Neural crest cell (in vitro differentiated cells): ENCODE measurements at places on chromosomes 6 and 20. TPM values are rescaled to one million over a fixed set of nuclear protein-coding genes. Genes with fewer than 3 reads are reported as not detected.

GRCh38 chr6:77448546-77448945 is 14.7 kb downstream of the HTR1B start:
- no peak overlapping the region for H3K27ac ChIP-seq
- no peak for DNase-seq
- no peaks in the 10 kb centered on the region for H3K4me1 ChIP-seq

DNA sequence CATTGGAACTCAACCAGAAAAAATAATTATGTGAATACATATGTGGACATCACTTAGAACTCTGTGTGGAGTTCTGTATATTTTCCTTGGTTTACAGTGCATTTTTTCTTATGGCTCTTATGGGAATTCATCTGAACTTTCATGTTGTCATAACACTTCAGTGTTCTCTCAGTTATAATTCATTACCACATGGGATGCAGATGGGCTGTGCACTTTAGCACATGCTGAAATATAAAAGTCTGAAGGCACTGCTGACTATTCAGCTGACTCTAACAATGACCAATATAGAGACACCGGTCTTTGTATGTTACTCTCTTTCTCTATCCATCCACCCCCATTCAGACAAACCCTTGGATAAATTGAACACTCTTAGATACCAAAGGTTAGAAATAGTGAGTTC is 29.3 kb downstream of the GRIK2 start:
- no peak overlapping the region for H3K27ac ChIP-seq
- H3K4me3 ChIP-seq: no peak overlapping the region
- H3K27me3 ChIP-seq: no peaks in the 10 kb centered on the region

- no peak overlapping the region for H3K27ac ChIP-seq
- no peaks in the 10 kb centered on the region for H3K4me1 ChIP-seq
- peaks cover 60% of the 10 kb centered on the region for H3K27me3 ChIP-seq
- no peaks in the 10 kb centered on the region for H3K36me3 ChIP-seq
- peak; percentile 27 for DNase-seq
These were observed 22.6 kb upstream of the HLA-DQB2 start for GRCh38 chr6:32785781-32786533.

GRCh38 chr6:56486681-56487080 is 156.0 kb downstream of the DST start:
- no peak for DNase-seq
- peaks cover 22% of the 10 kb centered on the region for H3K36me3 ChIP-seq
- H3K27ac ChIP-seq: no peak overlapping the region
- no peak overlapping the region for H3K4me3 ChIP-seq

GGTLC1 gene
- total RNA-seq: not detected in 2 replicates

LPA gene
- total RNA-seq: 0.43 and 0.65 TPM in 2 replicates

EEF1E1 gene
- 49.9 and 53.2 TPM in 2 replicates for total RNA-seq

MACROD2 gene
- total RNA-seq: 4.0 and 6.4 TPM in 2 replicates
